ENCODE measurements at places on chromosomes 3 and 15. TPM values are rescaled to one million over a fixed set of nuclear protein-coding genes. Genes with fewer than 3 reads are reported as not detected.
A peak's percentile ranks its signal among the peaks of the same experiment; 100 is the strongest.

- no peak for ATAC-seq
These were observed 10.1 kb downstream of the SRP14 start for GRCh38 chr15:40028853-40029252.

- ATAC-seq: no peak
These were observed 22.4 kb downstream of the PTH1R start for GRCh38 chr3:46900007-46900292.

ROPN1 gene
- 0.93 TPM for total RNA-seq

GRCh38 chr3:52982839-52983238 is 63.0 kb downstream of the SFMBT1 start:
- no peak for ATAC-seq

SLC28A2 gene
- total RNA-seq: not detected

DNA sequence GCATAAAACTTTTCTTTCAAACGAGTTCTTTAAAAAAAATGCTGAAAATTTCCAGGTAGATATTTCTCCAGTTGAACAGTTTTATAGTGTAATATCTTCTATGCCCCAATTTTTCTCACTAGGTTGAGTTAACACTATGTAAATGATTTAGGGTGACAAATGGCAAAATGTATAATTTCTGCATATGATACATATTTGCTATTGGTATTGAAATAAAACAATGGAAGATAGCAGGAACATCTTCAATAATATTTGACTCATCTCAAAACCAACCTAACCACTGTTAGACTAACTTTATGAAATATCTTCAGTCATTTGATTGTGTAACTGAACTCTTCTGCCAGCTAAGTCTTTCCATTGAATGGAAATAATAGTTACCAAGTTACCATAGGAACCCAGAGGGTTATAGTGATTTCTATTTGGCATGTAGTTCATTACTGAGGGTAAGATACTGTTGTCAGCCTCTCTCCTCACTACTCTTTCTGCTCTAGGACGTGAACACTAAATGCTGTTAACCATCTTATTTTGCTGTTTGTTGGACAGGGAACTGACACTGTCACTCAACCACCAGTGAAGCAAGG is 824.7 kb upstream of the NECTIN3 start:
- no peak for ATAC-seq

WDR6 gene
- 61.5 TPM for total RNA-seq

- peak; percentile 70 for ATAC-seq
These were observed 81.5 kb downstream of the SMAD3 start for GRCh38 chr15:67146875-67147381.

DNA sequence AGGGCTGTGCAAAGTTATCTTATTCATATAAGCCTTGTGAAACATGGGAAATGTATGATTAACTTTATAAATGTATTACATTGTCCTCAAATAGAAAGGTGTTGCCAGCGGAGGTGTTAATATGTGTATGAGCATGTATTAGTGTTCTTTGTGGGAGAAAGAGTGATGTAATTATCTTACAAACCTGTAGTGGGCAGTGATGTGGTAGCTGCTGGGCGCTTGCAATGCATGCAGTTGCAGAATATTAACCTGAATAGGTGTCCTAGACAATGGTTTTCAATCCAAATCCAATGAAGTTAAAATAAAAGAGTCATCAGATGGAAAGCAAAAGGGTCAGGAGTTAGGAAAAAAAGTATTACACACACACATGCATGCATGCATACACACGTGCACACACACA is 881.3 kb upstream of the CADM2 start:
- ATAC-seq: no peak

GRCh38 chr15:43763819-43764446 is 12.8 kb downstream of the ELL3 start:
- ATAC-seq: no peak

- ATAC-seq: no peak
These were observed 249.8 kb downstream of the POLQ start for GRCh38 chr3:121295979-121296378.

DUOX2 gene
- 0.47 TPM for total RNA-seq

DNA sequence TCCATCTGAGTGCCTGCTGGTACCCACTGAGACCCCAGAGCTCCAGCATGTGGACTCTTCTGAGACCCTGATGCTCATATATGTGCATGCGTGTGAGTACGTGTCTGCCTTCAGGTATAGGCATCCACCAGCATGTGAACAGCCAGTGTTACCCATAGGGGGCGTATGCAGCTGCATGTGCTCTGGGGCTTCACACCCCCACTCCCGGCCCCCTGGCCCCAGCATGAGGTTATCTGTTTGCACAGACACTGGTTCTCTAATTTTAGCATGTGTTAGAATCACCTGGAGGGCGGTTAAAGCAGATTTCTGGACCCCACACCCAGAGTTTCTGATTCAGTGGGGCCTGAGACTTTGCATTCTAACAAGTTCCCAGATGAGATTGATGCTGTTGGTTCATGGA is 824 bp upstream of the CILP start:
- ATAC-seq: no peak

KLHL6 gene
- total RNA-seq: 0.62 TPM

SYNPR gene
- not detected for total RNA-seq

AADACL2 gene
- not detected for total RNA-seq

DNA sequence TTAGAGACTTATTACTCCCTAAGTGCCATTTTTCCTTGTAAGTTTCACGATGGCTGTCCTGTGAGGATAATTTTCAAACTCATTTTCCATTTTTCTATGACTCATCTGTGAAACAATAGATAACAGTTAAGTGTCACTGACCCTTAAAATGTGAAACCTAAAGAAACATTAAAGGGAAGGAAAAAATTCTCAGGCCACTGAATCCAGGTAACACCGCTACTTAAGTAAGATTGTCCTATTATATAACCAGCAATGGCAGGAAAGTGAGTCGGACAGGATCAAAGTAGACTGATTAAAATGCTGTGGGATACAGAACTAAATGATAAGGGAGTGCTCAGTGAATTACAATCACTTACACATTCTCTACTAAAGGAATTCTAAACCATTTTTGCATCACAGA is 12.4 kb downstream of the PLD1 start:
- no peak for ATAC-seq

GRCh38 chr3:104885214-104885814 is 481.4 kb upstream of the ALCAM start:
- ATAC-seq: no peak

- ATAC-seq: no peak
These were observed 13.9 kb downstream of the ROBO2 start for GRCh38 chr3:77053795-77054194.

DNA sequence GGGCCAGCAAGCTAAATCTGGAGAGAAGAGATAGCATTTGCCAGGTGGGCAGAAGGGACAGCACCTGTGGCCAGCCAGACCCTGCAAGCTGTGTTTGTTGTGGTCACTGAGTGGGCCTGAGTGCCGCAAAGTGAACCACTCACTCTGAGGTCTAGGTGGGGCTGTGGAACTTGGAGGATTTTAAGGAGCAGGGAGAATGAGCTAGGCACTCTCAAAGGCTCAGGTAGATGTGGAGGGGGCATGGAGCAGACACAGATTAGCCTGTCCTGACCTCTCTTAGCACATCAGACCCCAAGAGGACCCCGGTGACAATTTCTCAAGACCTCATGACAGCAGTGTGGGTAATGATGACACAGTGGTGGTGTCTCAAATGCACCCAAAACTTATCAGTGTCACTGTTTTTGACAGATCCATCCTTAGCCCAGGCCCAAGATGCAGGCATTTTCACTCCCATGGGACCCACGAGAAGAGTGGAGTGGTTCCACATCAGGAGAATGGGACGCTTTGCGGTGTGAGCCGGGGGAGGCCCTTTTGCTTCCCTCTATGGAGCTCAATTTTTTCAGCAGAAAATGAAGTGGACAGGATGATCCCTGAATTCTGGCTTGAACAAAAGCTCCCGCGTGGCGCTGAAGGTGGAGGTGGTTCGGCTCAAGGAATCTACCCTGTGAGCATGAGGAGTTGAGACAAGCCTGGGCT is 43.8 kb upstream of the TLE3 start:
- peak; percentile 3 for ATAC-seq

POC1A gene
- total RNA-seq: 1.7 TPM

DNA sequence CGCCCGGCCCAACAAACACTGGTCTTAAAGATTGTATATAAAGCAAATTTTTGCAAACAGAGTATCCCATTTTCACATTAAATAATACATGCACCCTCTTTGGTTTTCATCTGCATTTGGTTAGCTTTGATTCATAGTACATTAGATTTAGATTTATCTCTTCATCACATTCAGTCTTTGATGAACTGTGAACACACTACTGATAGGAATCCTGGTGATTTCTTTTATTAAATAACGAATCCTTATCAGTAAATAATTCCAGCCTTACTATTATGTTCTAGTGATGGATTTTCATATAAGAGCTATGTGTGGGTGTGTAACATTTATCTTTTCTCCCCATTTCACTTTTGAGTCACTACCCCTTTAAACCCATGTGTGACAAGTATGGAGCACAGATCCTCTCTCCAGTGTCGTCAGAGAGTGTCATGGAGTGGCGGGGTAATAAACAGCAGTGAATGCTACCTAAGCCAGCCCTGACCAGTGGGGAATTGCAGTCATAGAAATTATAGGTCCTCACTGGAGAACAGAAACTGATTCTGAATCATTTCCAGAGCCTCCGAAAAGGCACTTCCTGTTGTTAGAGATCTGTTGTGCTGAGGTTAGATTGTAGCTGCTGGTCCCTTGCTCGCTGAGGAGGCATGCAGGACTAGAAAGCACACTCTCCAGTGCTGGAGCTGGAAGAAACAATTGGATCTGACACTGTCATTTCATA is 22.0 kb downstream of the SLC7A14 start:
- no peak for ATAC-seq

SLC22A14 gene
- not detected for total RNA-seq

GRCh38 chr3:47661121-47661752 is 82.6 kb upstream of the CSPG5 start:
- no peak for ATAC-seq

DPPA2 gene
- total RNA-seq: not detected

- ATAC-seq: no peak
These were observed 84.9 kb upstream of the POU1F1 start for GRCh38 chr3:87361271-87361670.

CCDC12 gene
- total RNA-seq: 14.3 TPM

- no peak for ATAC-seq
These were observed at the start of gene CCR4 for GRCh38 chr3:32951410-32951811. CCR4 (plus strand) TSS chr3:32951644; CDS start chr3:32953423, 1,779 bp downstream.

DNA sequence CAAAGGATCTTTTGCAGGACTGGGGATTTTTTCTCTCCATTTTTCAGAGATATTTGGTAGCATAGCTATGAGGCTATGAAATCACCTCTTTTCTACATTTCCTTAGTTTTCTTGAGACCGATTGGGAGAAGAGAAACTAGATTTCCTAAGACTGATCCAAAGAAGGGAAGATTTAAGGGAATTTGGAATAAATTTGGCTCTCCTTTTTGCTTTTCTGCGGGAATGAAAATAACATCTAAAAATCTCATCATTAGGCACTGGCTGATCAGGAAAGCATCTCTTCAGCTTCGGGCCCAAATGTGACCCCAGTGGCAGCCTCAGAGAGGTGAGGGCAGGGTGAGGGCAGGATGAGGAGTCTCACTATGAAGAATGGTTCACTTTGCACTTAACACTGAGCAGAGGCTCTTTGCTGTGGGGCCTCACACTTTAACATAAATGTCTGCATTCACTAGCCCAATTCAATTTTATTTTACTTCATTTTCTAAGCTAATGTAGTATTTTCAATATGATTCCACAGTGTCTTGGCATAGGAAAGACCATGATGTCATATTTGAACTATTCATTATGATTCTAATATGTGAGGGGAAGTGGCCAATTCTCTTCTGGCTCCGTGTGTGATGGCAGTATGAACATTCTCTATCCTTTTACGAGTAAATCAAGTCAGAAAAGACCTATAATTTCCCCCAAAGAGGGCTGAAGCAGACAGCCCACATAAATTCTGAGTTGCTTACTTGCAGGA is 193.2 kb downstream of the MEX3B start:
- no peak for ATAC-seq

GOLGA8R gene
- total RNA-seq: 3.3 TPM

GRCh38 chr3:46017720-46018119 is 9.6 kb downstream of the XCR1 start:
- no peak for ATAC-seq

DNA sequence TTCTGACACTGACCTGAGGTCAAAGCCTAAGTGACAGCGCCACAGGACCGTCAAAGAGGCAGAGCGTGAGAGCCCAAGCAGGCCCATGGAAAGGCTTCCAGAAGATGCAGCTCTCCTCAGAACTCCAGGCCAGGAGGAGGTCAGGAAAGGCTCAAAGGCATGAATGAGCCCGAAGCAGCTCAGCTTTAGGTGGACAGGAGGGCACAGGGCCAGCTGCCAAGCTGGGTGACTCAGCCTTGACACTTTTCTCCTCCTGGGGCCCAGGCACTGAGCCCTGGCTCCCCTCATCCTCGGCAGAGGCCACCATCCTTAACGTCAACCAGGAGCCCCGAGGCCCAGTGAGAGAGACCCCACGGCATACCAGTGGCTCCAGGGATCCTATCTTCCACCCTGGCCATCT is 62.9 kb downstream of the ADCY5 start:
- ATAC-seq: peak; percentile 45

CADPS gene
- total RNA-seq: 14.4 TPM

DNA sequence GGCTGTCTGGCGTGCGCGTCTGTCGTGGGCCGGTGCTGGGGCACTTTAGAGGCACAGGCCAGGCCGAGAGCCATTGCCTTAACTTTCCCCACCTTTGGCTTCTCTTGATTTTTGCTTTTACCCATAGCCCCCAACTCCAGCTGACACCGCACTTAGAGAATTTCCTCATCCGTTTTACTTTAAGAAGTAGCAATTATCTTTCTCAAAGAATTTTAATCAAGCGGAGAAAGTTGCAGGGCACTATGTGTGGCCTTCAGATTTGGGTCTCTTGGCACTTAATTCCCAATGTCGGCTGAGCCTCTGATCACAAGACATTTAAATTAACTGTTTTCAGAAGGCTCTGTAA is 1.2 kb downstream of the ALDH1A3 start:
- no peak for ATAC-seq

- ATAC-seq: no peak
These were observed 39.0 kb upstream of the IGF1R start for GRCh38 chr15:98609144-98609852.

- ATAC-seq: no peak
These were observed 83.3 kb downstream of the GLDN start for GRCh38 chr15:51424780-51425179.

IL12A gene
- total RNA-seq: 0.32 TPM

NR2E3 gene
- total RNA-seq: not detected

DNA sequence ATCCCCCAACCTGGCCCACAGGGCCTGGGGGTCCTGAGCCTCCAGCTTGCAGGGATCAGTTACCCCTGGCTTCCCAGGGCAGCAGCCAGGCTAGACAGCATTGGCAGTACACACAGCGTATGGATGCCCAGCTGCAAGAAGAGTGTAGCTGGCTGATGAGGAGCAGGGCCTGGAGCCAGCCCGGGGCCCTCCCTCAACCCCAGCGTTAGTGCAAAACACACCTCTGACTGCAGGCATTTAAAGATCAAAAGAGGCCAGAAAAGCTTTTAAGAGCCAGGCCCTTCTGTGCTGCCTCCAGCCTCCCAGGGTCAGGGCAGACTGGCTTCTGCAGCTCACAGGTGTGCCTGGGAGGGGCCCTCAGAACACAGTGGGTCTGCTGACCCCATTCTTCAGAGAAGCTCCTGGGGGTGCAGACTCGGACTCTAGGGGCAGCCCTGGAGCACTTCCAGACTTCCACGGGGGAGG is 110.6 kb downstream of the ETFA start:
- no peak for ATAC-seq

GRCh38 chr3:169512991-169513390 is 150.5 kb downstream of the MECOM start:
- no peak for ATAC-seq
